Memory B cell (primary cell): ENCODE measurements at places on chromosomes 6 and 20.

DNA sequence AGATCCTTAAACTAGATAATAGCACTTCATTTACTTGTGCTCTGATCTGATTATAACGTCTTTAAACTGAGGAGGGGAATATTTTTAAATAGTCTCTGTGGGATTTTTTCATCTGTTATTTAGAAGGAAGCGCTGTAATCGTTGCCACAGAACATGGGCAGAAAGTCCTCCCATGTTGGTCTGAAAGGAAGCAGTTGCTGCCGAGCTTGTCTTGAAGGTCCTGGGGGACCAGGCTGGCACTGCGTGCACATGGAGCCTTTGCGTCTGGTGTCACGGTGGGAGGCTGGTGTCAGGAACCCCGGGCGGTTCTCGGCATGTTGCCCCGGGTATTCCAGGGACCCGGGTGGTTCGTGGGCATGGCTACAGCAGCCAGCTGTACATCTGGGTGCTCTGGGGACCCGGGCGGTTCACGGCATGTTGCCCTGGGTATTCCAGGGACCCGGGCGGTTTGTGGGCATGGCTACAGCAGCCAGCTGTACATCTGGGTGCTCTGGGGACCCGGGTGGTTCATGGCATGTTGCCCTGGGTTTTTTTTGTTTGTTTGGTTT, 11.5 kb downstream of the TPD52L2 start:
- DNase-seq, result no peak

DNA sequence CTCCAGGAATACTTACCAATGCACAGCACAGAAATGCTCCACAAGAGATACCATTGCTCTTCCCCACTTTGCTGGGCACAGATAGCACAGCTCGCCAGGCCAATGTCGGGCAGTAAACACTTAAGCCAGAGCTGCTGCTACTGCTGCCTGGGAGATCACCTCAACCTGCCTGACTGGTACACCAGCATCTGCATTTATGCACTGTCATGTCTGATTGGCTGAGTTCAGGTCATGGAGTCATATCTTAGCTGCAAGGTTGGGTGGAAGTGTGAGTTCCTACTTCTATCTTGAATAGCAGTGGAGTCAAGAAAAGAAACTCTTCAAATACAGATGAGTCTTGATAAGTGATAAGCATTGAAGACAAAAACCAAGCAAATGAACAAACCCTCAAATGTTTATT, 10.9 kb upstream of the ADGRF4 start:
- DNase-seq, result no peak

GRCh38 chr20:32524829-32525501, 60.2 kb downstream of the NOL4L start:
- DNase-seq, result no peak

GRCh38 chr6:138638604-138639003, 135.0 kb upstream of the CCDC28A start:
- no peak for DNase-seq
